NCI-H1694 treated with DMSO at 0.1 percent for 48 hours (cell line): ENCODE measurements at places on chromosomes 2 and 18.

GRCh38 chr2:27587025-27587424 lies 4.2 kb downstream of the ZNF512 start:
- DNase-seq = no peak

- no peak for DNase-seq
Measured at GRCh38 chr2:14861181-14861580, 228.7 kb downstream of the LRATD1 start.

- no peak for DNase-seq
Measured at GRCh38 chr2:960061-960736, 9.6 kb downstream of the SNTG2 start.

GRCh38 chr2:161972866-161973265 lies 101.1 kb downstream of the DPP4 start:
- no peak for DNase-seq
